Mesothelial cell of epicardium (in vitro differentiated cells): ENCODE measurements at places on chromosomes 5 and 9. TPM values are rescaled to one million over a fixed set of nuclear protein-coding genes. Genes with fewer than 3 reads are reported as not detected.

GRCh38 chr5:116579144-116579543, 4.5 kb upstream of the SEMA6A start:
- H3K27ac ChIP-seq = peak overlapping the region; percentile 21
- H3K36me3 ChIP-seq = no peaks in the 10 kb centered on the region
- no peak overlapping the region for H3K4me3 ChIP-seq

DNA sequence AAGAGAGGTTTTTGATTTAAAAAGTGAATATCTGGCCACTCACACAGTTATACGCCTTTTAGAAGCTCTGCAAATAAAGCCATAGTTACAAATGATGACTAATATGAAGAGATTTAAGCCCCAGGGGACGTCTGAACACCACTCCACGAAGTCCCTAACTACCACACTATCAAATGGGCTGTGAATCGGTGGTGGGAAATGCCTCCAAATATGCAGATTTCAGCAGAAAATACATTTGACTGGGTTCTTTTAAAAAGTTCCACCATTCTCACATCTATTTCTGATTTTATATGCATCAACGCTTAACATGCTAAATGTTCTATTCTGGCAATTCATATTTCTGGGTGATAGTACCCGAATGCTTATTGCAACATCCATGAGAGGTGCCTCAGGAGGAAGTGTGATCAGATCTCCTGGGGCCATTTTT, 22.5 kb downstream of the TICAM2 start:
- H3K27me3 ChIP-seq = no peaks in the 10 kb centered on the region
- no peaks in the 10 kb centered on the region for H3K4me1 ChIP-seq
- DNase-seq = no peak
- no peak overlapping the region for H3K27ac ChIP-seq
- peaks cover 3% of the 10 kb centered on the region for H3K36me3 ChIP-seq

DMRTA1 gene
- total RNA-seq = 1.5 to 1.6 TPM (median 1.6 TPM) in 3 replicates

- H3K4me1 ChIP-seq = peaks cover 26% of the 10 kb centered on the region
- H3K27me3 ChIP-seq = no peaks in the 10 kb centered on the region
- no peak for DNase-seq
- H3K27ac ChIP-seq = no peak overlapping the region
Observed at GRCh38 chr5:9658706-9659105, 28.6 kb upstream of the TAS2R1 start.

- no peaks in the 10 kb centered on the region for H3K4me1 ChIP-seq
- peaks cover 2% of the 10 kb centered on the region for H3K27me3 ChIP-seq
- no peak overlapping the region for H3K4me3 ChIP-seq
- H3K36me3 ChIP-seq = no peaks in the 10 kb centered on the region
- DNase-seq = no peak
Observed at GRCh38 chr9:22623236-22623635, 176.6 kb downstream of the DMRTA1 start.

DNA sequence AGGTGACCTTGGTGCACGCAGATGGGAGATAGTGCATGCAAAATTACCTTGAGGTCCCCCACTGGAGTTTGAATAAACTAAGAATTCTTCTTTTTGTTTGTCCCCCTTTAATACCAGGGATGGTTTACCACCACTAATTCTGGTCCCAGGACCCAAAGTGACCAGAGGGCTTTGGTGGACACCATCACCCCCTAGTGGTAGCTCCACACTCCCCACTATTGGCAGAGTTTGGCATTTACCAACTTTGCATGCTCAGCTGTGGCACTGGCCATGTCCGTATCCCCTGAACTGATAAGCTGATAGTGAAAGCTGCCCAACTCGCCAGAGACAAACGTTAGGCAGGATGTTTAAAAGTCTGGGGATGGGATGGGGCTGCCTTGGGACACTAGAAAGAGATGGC, 3.3 kb downstream of the ASTN2 start:
- peak; percentile 53 for DNase-seq
- no peaks in the 10 kb centered on the region for H3K36me3 ChIP-seq
- peaks cover 74% of the 10 kb centered on the region for H3K27me3 ChIP-seq
- H3K27ac ChIP-seq = no peak overlapping the region
- H3K4me1 ChIP-seq = peaks cover 12% of the 10 kb centered on the region

- DNase-seq = no peak
- H3K27me3 ChIP-seq = no peaks in the 10 kb centered on the region
- H3K4me1 ChIP-seq = no peaks in the 10 kb centered on the region
- H3K4me3 ChIP-seq = no peak overlapping the region
- no peak overlapping the region for H3K27ac ChIP-seq
Observed at GRCh38 chr5:179919487-179920060, 11.9 kb upstream of the TBC1D9B start.

GRCh38 chr9:129981180-129981907, 61.6 kb downstream of the FNBP1 start:
- H3K27ac ChIP-seq = no peak overlapping the region
- no peak for DNase-seq
- no peak overlapping the region for H3K4me3 ChIP-seq
- no peaks in the 10 kb centered on the region for H3K27me3 ChIP-seq
- no peaks in the 10 kb centered on the region for H3K4me1 ChIP-seq

DNA sequence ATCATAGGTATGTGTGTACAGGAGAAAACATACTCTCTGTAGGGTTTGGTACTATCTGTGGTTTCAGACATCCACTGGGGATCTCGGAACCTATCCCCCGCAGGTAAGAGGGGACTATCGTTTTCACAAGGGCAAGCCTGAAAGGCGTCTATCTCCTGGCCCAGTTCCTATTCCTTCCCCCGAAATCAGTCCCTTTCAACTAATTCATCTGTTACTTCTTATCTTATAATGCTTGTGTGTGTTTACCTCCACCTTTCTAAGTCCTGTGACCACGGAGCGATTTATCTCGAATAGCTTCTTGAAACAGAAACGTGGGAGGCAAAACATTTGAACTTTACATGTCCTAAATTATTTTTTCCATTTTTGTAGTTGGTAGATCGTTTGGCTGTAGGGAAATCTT, 11.4 kb downstream of the ABO start:
- no peaks in the 10 kb centered on the region for H3K4me1 ChIP-seq
- H3K36me3 ChIP-seq = no peaks in the 10 kb centered on the region
- no peak for DNase-seq

DNA sequence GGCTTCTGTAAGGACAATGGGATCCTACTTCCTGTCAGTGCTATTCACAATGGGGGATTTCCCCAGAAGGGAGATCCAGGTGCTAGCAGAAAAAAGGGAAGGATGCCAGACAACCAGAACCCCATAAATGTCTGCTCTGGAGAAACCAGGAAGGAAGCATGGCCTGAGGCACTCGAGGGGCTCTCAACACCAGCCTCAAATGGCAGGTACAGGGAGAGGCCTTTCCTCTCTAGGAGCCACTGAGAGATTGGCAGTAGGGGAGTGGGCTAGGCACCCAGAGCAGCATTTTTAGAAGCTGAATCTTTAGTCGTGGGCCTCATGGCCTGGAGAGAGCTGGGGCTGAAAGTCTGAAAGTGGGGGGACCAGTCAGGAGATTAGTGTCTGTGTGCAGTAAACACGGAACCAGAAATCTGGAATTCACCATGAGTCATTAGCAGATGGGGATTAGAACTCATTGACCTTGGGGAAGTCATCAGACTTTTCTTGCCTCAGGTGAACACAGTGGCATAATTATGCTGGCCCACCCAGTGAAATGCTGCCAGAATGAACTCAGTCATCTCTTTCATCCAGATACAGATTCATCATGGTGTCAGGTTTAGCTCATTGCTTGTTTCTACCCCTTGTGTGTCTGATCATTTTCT, 28.3 kb downstream of the ARHGEF28 start:
- H3K27ac ChIP-seq = no peak overlapping the region
- DNase-seq = no peak
- H3K27me3 ChIP-seq = peaks cover 79% of the 10 kb centered on the region
- H3K4me3 ChIP-seq = no peak overlapping the region
- no peaks in the 10 kb centered on the region for H3K36me3 ChIP-seq

GRCh38 chr9:12958279-12958678, 183.5 kb downstream of the LURAP1L start:
- H3K36me3 ChIP-seq = peaks cover 19% of the 10 kb centered on the region
- no peaks in the 10 kb centered on the region for H3K27me3 ChIP-seq
- peaks cover 12% of the 10 kb centered on the region for H3K4me1 ChIP-seq

TEX48 gene
- total RNA-seq = not detected in 3 replicates

DNA sequence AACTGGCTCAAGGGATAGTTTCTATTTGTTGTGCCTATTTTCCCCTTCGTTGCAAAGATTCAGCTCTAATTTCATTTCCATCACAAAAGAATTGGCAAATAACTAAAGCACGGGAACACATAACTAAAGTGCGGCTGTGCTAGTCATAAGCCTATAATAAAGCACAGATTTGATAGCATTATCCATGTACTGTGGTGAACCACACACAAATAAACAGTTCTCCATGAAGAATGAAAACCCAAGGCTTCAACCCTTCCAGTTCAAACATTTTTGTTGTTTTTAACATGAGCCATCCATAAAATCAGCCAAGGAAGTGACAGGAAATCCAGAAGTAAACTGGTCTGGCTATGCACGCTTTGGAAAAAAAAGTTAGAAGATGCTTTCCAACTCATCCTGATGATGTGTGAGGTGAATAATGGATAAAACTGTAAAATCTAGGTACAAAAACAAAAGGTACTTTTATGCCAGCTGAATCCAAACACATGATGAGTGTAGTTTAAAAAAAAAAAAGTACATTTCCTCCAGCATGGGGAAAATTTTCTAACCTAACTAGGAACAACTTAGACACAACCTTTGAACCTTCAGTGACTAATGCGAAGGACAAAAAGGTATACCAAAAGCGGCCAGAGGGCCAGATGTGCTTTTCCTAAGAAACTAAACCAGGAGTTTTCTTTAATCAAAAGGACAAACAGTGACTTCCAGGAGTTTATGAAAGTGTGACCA, 10.2 kb downstream of the ZNF608 start:
- H3K27me3 ChIP-seq = no peaks in the 10 kb centered on the region
- H3K4me3 ChIP-seq = peak overlapping the region; percentile 41
- peaks cover 77% of the 10 kb centered on the region for H3K4me1 ChIP-seq
- no peak for DNase-seq
- no peaks in the 10 kb centered on the region for H3K36me3 ChIP-seq

GRCh38 chr5:109454731-109455505, 45.1 kb upstream of the PJA2 start:
- peaks cover 28% of the 10 kb centered on the region for H3K4me1 ChIP-seq
- H3K36me3 ChIP-seq = peaks cover 1% of the 10 kb centered on the region
- no peaks in the 10 kb centered on the region for H3K27me3 ChIP-seq
- peak overlapping the region; percentile 90 for H3K27ac ChIP-seq

- no peaks in the 10 kb centered on the region for H3K36me3 ChIP-seq
- H3K4me3 ChIP-seq = no peak overlapping the region
- no peak overlapping the region for H3K27ac ChIP-seq
- peaks cover 33% of the 10 kb centered on the region for H3K27me3 ChIP-seq
Observed at GRCh38 chr9:3177936-3178335, 334.0 kb upstream of the PUM3 start.

CDKN2B-AS1 gene
- total RNA-seq = 8.2 to 10.8 TPM (median 8.8 TPM) in 3 replicates

DNA sequence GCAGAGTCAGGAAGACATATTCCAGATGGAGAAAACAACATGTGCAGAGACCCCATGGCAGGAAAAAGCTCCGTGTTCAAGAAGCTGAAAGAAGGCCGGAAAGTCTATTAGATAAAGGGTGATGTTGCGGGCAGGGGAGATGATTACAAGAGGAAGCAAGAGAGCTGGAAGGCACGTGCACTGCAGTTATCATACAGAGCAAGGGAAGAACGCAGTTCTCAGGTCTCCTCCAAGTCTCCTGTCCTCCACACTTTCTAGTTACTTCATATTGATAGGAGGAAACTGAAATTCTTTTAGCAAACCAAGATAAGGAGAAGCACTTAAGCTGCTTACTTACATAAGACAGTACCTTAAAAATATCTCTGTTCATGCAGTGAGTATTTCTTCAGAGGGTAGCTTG, 58.3 kb upstream of the PLPP6 start:
- H3K4me1 ChIP-seq = no peaks in the 10 kb centered on the region
- H3K27me3 ChIP-seq = no peaks in the 10 kb centered on the region
- no peak for DNase-seq

DNA sequence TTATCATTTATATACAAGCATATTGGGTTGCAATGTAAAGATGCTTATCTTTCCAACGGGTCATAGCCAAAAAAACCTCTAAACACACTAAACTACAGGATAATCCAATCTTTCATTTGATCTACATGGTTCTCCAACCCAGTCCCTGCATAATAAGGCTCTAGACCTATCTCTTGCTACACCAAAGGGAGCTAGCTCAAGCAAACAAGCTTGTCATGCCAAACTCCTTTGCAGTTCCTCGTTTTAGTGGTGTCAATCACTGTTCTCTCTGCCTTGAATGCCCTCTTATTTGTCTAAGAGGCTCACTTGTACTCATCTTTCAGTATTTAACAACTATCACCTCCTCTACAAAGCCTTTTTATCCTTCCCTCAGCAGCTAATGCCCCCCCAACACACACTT, 5.6 kb downstream of the HOMER1 start:
- H3K27ac ChIP-seq = no peak overlapping the region
- no peaks in the 10 kb centered on the region for H3K27me3 ChIP-seq
- no peak overlapping the region for H3K4me3 ChIP-seq
- no peak for DNase-seq
- H3K36me3 ChIP-seq = no peaks in the 10 kb centered on the region
